ENCODE measurements at places on chromosomes 11 and 22. TPM values are rescaled to one million over a fixed set of nuclear protein-coding genes. Genes with fewer than 3 reads are reported as not detected.

DNA sequence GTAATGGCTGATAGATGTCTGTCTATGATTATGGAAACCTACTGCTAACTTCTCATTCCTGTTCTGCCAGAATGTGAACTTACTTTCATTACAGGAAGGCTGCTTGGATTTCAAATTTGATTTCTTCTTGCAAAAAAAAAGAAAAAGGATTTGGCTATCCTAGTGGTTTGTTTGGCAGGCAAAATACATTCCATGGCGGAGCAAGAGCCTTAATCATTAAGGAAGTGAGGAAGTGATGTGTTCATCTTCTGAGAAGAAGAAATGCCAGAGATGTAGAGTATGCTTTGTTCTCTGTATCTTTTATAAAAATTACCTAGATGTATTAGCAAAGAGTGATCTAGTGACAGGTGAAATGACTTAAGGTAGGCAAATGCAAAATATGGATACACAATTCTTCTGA, 356.3 kb downstream of the SOX6 start:
- peaks cover 3% of the 10 kb centered on the region for H3K4me1 ChIP-seq
- H3K36me3 ChIP-seq: no peaks in the 10 kb centered on the region
- no peak overlapping the region for H3K27ac ChIP-seq

GRCh38 chr11:66856496-66857233, at the start of gene LRFN4:
Gene LRFN4 (plus strand): TSS chr11:66857064. CDS start chr11:66857745, 681 bp downstream.
- no peaks in the 10 kb centered on the region for H3K27me3 ChIP-seq
- H3K36me3 ChIP-seq: peaks cover 16% of the 10 kb centered on the region
- H3K27ac ChIP-seq: peak within 1 kb of the TSS; percentile 89
- no peak for DNase-seq
- peaks cover 17% of the 10 kb centered on the region for H3K4me1 ChIP-seq

GRCh38 chr11:115298300-115299012, 205.8 kb downstream of the CADM1 start:
- H3K36me3 ChIP-seq: no peaks in the 10 kb centered on the region
- no peaks in the 10 kb centered on the region for H3K4me1 ChIP-seq
- no peaks in the 10 kb centered on the region for H3K27me3 ChIP-seq
- no peak for DNase-seq

- no peaks in the 10 kb centered on the region for H3K36me3 ChIP-seq
- H3K4me3 ChIP-seq: no peak overlapping the region
- DNase-seq: no peak
- H3K4me1 ChIP-seq: no peaks in the 10 kb centered on the region
- H3K27ac ChIP-seq: no peak overlapping the region
These were observed 71.3 kb upstream of the CLDN5 start for GRCh38 chr22:19595532-19595931.

GRCh38 chr11:2138068-2138430, 1.1 kb downstream of the IGF2 start:
- H3K27ac ChIP-seq: no peak overlapping the region
- H3K36me3 ChIP-seq: no peaks in the 10 kb centered on the region
- DNase-seq: no peak
- H3K4me3 ChIP-seq: peak overlapping the region; percentile 57

GRCh38 chr11:46942172-46942571, 5.6 kb downstream of the CSTPP1 start:
- H3K27me3 ChIP-seq: no peaks in the 10 kb centered on the region
- no peak overlapping the region for H3K27ac ChIP-seq
- H3K4me3 ChIP-seq: no peak overlapping the region
- H3K4me1 ChIP-seq: peaks cover 2% of the 10 kb centered on the region
- DNase-seq: no peak

DNA sequence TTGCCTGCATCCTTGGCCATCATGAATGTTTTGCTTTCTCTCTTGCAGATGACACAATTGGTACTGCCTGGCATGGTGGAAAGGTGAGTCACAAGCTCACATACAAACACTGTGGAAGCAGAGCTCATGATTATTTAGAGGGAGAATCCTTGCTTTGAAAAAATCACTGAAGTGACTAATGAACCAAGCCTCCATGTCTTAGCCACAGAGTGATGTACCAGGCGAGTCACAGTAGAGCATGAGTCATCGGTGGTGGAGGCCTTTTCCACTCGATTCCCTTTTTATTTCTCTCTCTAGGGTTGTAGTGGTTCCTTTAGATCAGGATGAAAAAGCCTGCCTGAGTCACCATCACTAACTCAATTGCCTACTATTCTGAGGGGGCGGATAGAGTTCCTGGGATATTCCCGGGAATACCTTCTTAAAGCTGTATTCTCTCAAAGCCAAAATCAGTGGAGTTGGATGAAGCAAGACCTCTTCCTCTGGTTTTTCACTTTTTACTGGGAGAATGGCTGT, 49.6 kb upstream of the ALKBH3 start:
- DNase-seq: no peak
- H3K27me3 ChIP-seq: no peaks in the 10 kb centered on the region
- H3K36me3 ChIP-seq: no peaks in the 10 kb centered on the region
- peaks cover 9% of the 10 kb centered on the region for H3K4me1 ChIP-seq
- H3K4me3 ChIP-seq: no peak overlapping the region
- peak overlapping the region; percentile 68 for H3K27ac ChIP-seq

DNA sequence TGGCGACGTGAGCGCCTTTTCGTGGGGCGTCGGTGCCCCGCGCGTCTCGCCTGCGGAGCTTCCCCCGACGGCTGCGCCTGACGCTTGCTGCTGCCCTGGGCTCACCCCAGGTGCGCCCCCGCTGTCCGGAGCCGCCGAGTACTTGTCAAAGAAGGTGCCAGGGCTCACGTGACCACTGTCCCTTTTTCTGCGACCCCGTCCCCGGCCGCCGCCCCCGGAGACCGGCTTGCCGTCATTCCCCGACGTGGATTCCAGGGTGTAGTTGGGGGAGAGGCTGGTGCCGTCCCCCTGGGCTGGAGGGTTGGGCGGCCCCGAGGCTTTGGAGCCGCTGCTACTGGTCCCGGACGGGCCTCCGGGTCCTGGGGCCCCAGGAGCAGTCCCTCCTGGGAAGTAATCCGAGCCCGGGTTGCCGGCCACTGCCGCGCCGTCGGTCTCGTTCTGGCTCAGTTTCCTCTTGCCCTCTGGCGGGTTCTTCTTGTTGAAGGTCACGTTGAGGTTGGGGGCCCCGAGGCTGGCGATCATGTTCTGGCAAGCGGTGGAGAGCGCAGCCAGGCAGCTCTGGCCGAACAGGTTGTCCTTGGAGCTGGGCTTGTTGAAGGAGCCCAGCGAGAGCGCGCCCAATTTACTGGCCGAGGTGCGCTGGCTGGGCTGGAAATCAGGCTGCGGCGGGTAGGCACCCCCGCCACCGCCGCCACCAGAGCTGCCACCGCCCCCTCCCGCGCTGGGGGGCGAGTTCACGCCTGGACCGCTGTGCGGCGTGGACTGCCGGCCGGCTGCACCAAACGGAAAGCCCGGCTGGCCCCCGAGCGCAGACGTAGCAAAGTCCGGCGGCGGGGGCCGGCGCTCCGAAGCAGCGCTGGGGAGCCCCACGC, 3.8 kb downstream of the MN1 start:
- H3K4me1 ChIP-seq: peaks cover 87% of the 10 kb centered on the region
- H3K27ac ChIP-seq: peak overlapping the region; percentile 93
- H3K27me3 ChIP-seq: peaks cover 18% of the 10 kb centered on the region
- no peak for DNase-seq
- H3K36me3 ChIP-seq: peaks cover 5% of the 10 kb centered on the region

- DNase-seq: no peak
- no peaks in the 10 kb centered on the region for H3K36me3 ChIP-seq
- H3K4me1 ChIP-seq: peaks cover 57% of the 10 kb centered on the region
- peak overlapping the region; percentile 83 for H3K27ac ChIP-seq
These were observed 56.4 kb upstream of the CD44 start for GRCh38 chr11:35082321-35083180.

The STK33 gene
- total RNA-seq: 20.5 TPM

The KCTD14 gene
- 0.83 TPM for total RNA-seq

The SULT4A1 gene
- 1.3 TPM for total RNA-seq

The RAB3IL1 gene
- total RNA-seq: 31.5 TPM

The DEUP1 gene
- not detected for total RNA-seq

The INSC gene
- total RNA-seq: 1.7 TPM

The CLCF1 gene
- 8.3 TPM for total RNA-seq

Measured in esophagus muscularis mucosa (tissue), 4 donors.